ENCODE measurements at places on chromosomes 5 and 9.
A peak's percentile ranks its signal among the peaks of the same experiment; 100 is the strongest.

GRCh38 chr5:147534172-147534951, 24.5 kb upstream of the DPYSL3 start:
- DNase-seq, result no peak

DNA sequence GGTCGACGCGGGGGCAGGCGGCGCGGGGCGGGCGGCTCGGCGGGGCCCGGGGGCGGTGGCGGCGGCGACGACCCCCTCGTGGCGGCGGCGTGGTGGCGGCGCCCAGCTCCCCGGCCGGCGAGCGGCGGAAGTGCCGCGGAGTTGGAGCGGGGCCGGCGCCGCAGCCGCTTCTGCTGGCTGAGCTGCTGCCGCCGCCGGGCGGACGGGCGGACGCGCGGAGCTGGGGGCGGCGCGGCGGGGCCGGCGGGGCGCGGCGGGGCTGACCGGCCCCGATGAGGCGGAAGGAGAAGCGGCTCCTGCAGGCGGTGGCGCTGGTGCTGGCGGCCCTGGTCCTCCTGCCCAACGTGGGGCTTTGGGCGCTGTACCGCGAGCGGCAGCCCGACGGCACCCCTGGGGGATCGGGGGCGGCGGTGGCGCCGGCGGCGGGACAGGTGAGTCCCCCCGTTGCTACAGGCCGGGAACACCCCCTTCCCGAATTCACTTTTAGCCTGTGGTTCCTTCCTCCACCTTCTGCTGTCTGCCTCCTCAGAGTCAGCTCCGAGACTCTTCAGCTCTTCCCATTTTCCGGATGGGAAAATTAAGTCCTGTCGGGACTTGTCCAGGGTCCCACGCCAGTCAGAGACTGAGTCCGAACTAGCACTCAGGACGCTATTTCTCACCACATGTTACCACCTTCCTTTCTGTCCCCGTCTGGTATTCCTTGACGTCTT, at the start of gene GALNT10:
TSS of gene GALNT10 (plus strand) at position 139 of the 710 bp plus-strand sequence. CDS start at position 273, 134 bp downstream.
- DNase-seq, result no peak

DNA sequence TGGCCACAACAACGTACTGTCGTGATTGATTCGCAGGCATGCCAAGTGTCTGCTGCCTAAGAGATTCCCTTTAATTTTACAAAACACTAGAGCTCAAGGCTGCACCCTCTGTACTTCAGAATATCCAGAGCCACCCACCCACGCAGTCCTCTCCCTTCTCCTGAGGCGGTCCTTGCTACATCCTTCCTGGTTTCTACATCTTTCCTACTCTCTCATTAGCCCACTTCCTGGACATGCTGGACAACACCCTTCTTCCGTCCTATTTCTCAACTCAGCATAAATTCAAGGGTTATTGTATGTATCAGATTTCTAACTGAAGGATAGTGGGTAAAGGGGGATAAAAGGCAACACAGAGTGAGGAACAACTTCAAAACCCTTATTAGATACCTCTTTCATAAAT, 148.4 kb upstream of the MAP3K1 start:
- no peak for DNase-seq

GRCh38 chr9:137575364-137575715, 3.4 kb downstream of the DPH7 start:
- DNase-seq, result no peak

GRCh38 chr5:74131250-74131649, 505.3 kb downstream of the ARHGEF28 start:
- DNase-seq, result no peak

GRCh38 chr9:109244179-109245132, 76.4 kb downstream of the EPB41L4B start:
- no peak for DNase-seq

DNA sequence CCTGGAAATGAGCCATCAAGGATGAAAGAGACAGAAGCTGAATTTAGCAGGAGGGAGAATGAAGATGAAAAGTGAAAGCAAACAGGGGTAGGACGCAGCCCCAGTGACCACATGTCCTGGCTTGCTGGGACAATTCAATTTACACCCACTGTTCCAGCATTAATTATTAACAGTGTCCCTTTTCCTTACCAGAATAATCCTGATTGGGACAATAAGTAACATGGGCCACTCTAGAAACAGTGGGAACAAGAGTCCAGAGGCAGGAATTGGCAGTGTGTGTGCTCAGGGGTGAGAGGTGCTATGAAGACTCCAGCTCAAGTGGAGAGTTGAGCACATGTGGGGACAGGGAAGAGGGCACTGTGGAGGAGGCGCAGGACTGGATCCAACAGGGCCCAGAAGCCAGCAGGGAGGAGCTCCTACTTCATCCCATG, 147.1 kb downstream of the C5orf15 start:
- no peak for DNase-seq

DNA sequence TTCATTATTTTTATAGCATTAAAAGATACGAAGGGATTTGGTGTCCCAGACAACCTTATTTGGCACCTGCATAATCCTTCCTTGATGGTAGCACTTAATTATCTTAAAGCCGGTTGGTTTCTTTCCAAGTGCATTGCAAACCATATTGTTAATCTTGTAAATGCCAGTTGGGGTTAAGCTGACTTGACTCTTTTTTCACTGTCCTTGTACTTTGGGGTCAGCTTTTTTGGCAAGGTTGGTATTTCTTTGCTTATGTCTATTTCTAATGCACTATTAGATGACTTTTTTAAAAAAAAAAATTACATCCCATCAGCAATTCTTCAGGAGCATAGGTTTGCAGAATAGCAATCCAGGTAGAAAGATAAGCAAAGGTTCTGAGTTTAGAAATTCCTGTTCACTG, 466.8 kb upstream of the TLE4 start:
- no peak for DNase-seq

DNA sequence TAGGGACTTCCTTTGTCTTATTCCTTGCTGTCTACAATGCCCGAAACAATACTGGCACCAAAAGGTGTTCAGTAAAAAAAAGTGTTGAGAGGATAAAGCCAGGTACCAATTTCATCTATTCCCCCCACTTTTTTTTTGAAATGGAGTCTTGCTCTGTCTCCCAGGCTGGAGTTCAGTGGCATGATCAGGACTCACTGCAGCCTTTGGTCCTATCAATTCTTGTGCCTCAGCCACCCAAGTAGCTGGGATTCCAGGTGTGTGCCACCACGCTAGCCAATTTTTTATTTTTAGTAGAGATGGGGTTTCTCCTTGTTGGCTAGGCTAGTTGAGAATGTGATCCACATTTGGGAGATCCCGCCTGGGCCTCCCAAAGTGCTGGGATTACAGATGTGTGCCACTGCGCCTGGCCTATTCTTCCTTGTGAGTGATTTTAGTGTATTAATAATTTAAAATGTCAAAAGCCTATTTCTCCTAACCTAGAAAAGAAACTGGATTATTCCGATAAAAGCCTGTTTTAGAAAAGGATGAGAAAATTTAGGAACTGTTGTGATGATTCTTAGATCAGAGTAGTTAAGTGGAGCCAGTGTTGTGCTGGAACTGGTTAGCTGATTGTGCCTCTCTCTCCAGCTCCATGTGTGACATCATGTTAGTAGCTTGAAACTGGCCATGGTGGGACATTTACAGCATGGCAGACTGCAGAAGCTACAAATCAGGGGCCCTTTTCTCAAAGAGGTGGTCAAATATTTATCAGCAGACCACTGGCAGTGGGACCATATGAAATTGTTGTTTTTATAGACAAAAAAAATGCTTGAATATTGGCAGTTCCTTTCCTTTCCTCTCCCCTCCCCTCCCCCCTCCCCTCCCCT, 14.3 kb downstream of the CDC42SE2 start:
- no peak for DNase-seq

DNA sequence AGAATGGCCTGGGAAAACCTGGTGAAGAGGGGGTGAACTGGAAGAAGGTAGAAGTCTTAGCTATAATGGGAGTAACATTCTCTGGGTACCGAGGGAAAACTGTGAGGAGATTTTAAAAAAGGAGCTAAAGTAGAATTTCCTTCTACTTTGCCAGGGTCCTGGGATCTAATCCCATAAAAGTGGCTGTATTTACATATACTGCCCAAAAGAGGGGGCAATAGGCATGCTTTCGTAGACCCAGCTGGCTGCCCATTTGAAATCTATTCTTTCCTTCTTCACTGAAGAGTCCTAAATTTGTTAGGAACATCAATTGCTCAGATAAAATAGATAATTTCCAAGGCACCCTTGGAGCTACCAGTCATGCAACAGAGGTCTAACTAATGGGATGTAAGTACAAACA, 159.2 kb downstream of the CDC42SE2 start:
- DNase-seq, result no peak

DNA sequence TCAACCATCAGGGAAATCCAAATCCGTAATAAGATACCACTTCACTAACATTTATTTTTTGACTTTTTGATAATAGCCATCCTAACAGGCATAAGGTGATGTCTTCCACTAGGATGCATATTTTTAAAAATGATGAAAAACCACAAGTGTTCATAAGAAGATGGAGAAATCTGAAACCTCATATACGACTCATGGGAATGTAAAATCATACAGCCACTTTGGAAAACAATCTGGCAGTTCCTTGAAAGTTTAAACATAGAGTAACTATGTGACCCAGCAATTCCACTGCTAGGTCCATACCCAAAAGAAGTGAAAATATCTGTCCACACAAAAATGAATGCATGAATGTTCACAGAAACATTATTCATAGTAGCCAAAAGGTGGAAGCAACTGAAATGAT, 431.0 kb downstream of the ENC1 start:
- DNase-seq, result no peak

DNA sequence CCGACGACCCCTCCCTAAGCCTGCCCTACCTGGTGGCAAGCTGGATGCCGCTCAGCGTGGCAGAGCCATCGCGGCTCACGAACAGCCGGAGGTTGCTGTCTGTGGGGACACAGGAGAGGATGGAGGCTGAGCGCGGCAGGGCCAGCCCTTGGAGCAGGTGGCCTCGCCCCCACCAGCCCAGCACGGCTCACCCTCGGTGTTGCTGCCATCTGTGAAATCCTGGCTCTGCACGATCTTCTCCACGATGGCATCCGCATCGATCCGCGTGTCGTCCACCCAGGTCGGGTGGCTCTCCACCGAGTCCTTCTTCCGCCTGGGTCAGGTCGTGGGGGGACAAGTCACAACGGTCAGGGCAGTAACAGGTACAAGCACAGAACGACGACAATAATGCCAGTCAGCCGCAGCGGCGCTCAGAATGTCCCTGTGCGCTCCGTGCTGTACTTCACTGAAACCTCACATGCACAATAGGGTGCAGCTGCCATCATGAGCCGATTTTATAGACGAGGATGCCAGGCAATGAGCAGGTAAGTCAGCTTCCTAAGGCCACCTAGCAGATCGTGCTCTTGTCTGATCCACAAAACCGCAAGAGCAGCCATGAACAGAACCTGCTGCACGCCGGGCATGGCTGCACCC, 7.0 kb upstream of the DPM2 start:
- no peak for DNase-seq

GRCh38 chr9:15139469-15139868, 167.5 kb downstream of the TTC39B start:
- DNase-seq, result no peak

- DNase-seq, result no peak
These were observed 898.9 kb downstream of the TAF11L14 start for GRCh38 chr5:18533137-18533536.

DNA sequence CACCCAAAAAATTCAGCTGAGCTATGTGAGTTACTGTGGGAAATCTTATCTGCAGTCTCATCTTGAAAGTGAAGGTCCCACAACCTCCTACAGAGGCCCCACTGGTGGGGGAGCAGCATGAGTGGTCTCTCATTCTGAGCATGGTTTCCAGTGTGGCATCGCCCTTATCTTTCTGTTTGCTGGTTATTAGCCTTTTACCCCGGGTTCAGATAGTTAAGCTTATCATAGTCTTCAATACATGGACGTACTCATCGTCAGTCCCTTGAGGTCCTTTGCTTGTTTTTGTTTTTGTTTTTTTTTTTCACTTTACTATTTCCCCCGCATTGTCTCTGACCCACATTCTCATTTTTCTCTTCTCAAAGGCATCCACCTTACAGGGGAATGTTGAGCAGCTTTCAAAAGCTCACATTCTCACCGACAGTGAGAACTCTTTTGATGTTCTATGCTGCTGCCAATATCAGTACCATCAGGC, 7.7 kb upstream of the HAVCR2 start:
- no peak for DNase-seq

DNA sequence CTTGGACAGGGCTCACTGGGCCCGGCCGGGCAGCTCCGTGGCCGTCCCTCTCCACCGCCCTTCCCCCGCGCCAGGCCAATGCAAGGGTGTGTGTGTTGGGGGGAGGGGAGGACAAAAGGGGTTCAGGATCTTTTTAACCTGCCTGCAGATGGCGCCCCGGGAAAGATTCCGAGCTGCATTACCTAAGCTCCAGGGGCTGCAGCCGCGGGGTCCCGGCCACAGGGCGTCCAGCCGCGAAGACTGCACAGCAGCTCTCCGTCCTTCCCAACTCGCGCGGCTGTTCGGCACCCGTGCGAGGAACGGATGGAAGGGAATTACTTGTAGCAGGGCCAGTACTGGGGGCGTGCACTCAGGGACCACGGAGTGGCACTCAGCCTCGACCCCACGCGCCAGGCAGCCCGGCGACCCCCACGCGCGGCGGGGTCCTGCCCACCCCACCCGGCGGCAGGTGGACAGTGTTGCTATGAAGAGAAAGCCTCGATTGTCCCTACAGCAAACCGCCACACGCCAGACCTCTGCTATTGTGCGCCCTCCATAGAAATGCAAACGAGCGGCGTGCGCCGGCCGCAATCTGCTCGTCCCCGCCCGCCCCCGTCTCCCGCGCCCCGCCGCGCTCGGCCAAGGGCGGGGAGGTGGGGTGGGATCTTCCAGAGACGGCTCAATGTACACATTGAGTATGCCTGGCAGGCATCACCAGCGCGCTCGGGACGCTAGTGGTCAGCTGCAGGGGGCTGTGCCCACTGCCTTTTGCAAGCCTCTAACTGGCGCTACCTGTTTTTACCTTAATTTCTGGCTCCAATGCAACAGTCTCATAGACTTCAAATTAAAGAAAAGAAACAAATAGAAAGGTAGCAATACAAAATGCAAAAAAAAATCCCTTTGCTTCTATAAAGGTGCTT, 796 bp upstream of the GADD45G start:
- peak; percentile 77 for DNase-seq

GRCh38 chr9:130352586-130353285, 87.2 kb downstream of the HMCN2 start:
- DNase-seq, result no peak

DNA sequence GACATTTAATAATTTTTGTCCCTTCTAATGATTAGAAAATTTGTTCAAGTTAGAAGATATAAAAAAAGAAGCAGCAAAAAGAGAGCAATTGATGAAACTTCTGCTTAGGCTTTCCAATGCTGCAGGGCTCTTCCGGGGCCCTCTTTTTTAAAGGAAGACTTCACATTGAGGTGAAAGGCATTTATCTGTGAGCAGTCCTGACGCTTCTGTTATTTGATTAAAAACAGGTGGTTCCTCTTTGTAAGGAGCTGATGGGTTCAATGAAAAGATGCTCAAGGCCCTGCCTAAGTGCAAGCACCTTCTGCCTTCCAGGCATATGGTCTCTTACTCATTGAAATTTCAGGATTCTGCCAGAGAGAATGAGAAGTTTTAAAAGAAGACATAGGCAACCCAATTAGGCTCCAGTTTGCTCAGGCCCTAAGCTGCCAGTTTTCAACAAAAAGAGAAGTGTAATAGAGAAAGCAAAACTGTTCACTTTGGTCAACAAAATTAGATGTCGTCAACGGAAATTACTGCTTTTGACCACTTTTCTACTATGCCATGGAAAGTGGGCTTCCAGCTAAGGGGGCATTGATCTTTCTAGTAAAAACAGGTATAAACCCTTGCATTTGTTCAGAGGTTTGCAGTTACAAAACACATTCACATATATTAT, 100.2 kb downstream of the INSYN2B start:
- no peak for DNase-seq

Measured in NCI-H2107 (cell line).